ENCODE measurements at places on chromosomes 1 and 21.

- no peak for DNase-seq
These were observed 35.8 kb downstream of the OLFML2B start for GRCh38 chr1:161987872-161988271.

DNA sequence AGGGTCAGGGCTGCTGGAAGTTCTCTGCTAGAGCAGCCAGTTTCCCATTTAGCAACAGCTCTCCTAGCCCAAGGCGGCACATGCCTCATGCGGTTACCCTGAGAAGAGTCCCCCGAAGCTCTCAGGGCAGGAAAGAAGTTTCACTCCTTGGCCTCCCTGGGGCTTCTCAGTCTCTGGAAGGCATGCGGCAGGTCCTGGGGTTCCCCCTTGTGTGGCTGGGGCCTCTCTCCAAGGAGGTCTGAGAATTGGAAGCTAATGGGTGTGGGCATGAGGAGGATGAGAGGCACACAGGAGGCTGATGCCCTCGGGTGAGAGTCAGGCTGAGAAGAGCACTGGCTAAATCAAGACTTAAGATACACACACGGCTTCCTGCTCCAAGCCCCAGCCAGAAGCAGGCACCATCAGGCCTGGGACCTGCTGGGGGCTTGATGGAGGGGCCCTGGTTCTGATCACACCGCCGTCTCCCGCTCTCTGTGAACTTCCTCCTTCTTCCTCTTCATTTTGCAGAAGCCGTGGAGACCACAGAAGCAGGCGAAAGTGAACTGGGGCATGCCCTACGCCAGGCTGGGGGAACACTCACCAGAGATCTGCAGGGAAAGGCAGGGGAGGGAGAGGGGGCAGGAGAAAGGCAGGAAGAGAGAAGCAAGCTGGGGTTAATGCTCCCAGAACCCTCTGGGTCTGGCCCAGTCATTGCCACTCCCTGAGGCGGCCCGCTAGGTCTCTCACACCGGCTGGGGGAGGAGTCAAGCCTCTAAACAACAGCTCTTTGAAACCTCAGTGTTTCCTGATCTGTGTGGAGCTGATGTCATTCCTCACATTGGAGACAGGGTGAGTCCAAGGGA is 15.1 kb downstream of the BLACAT1 start:
- DNase-seq = peak; percentile 82

DNA sequence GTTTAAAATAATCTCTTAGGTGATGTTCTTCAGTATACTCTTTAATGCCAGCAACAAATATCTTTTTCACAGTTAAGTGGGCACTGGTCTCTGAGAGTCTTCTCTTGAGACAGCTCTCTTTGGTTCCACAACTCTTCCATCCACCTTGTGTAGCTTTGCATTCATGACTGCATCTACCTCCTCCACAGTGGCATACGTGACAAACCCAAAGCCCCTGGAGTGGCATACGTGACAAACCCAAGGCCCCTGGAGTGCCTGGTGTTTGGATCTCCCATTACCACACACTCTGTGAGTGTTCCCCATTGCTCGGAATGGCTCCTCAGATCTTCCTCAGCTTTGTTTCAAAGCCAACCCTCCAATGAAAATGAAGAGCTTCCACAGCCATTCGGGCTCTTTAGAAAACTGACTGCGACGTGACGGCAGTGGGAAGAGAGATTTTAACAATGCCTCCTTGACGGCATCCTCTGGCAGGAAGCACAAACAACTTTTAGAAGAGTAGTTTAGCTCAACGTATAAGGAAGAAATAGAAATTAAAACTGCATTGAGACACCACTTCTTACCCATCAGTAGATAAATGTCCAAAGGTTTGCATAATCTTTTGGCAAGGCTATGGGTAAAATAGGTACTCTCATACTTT is 45.8 kb downstream of the SLC30A7 start:
- no peak for DNase-seq

DNA sequence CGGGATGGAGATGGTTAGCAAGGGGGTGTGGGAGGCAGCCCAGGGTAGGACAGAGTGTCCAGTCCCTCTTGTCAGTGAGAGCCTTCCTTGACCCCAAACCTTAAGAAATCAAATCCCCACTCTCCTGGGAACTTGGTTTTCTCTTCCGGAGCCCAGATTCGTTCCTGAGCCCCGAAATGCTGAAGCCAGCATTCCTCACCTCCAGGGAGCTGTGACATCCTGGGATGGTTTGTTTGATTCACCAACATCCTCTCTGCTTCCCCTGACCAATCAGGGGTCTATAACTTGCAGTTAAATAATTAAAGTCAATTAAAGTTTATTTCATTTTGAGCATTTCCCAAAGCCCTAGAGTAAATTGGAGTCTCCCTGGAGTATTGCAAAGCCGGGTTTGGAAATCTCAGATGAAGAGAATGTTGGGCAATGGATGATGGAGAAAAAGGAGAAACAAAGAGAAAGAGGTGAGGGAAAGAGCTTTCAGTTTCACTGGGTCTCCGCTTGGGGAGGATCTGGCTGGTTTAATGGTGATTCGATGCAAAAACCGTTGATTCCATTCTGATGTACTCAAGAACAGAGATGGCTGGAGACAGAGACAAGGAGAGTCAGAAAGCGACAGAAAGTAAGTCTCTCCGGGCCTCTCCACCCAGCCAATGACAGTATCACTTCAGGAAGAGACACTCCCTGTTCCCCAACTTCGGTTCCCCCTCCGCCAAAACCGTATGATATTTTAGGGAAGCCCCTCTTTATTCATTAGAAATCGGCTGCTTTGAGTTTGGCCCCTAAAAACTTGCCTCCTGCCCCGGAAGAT is 12.8 kb upstream of the ALX3 start:
- peak; percentile 60 for DNase-seq

DNA sequence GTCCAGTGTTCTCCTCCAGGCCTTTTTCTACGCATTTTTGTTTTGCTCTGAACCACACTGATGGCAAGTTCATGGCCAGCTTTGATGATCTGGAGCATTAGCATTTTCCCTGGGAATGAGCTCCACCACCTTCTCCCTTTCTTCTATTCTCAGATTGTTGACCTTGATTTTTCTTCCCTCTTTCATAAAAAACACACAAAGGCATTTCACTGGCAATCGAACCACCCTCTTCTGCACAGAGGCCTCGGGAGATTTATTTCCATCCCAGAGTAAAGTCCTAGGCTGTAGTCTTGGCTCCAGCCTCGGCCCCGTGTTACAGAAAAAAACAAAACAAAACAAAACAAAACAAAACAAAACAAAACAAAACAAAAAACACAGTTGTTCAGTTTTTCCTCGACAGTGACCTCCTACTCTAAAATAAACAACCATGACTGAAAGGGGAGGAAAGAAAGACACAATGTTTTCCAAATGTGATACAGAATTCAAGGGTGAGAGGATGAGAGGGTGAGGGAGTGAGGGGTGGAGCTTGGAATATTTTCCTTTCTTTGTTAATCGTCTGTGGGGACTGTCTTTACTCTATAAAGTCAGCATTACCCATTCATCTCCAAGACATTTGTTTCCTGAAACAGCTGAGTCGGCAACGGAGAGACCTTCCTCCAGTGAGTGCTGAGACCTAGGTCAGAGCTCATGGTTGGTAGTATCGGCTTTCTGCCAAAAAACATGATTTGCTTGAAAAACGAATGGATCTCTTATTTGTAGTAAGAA is 29.8 kb upstream of the RNF186 start:
- DNase-seq = no peak

DNA sequence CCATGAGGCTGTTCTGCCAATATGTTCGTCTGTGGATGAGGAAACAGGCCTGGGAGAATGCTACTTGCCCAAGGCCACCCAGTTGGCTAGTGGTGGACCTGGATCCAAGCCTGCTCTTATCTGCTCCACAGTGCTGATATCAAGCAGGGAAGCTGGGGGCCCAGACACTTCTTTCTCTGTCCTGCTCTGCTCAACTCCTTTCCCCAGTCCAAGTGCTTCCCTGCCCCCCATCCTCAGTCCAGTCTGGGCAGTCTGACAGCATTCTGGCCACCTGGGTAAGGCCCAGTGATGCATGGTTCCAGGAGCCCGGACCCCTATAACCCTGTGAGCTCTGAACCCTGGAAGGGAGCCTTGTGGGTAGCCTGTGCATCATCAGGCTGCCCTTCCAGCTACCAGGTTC is 4.2 kb upstream of the PAQR7 start:
- no peak for DNase-seq

Data from GM20000 (cell line).